Mesendoderm (in vitro differentiated cells): ENCODE measurements at places on chromosomes 12 and 14.
A peak's percentile ranks its signal among the peaks of the same experiment; 100 is the strongest.

DNA sequence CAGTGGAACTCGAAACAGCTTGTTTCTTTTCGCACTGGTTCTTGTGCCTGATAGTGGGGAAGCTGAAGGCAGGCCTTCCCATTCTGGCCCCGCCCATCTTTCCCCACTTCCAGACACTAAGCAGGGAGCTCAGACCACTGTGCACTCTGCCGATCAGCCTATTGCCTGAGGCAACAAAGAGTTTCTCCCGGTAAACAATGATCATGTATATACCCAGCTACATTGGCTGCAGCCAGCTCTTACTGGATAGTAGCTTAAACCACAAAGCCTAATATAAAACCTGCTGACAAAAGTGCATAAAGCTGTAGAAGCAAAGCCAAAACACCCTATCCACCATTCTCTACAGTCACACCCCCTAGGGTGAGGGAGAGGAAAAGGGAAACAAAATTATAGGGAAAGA lies 24.7 kb upstream of the GLIPR1 start:
- H3K4me1 ChIP-seq, result no peaks in the 10 kb centered on the region
- H3K4me3 ChIP-seq, result no peak overlapping the region

DNA sequence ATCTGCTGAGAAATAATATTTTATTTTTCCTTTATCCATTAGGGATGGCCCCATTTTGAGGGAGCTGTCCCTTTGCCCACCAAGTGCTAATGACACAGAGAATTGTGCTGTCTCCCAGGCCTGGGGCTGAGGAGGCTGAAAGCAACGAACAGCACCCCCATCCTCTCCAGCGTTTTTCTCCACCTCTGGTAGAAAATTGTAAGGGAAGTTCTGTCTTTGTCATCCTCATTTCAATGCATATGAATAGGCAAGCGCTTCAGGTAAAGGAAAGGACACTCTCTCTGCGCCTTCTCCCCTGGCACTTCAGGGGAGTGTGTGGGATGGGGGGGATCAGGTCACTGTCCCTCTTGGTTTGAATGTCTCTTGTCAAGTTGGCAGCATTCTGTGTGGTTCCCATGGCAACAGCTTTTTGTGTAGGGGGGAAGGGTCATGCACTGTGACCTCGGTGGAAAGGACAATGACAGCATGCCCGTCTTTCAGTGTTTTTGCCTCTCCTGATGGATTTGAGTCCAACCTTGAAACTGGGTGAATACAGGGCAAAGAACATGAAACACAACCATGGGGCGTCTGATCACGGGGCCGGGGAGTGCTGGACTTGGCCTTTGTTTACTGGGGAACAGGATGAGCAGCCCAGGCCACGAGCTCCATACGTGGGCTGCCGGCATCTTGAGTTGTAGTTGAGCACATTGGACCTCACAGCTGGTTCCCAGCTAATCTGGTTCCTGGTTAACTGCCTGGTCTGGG lies 230.2 kb downstream of the VRK1 start:
- no peak overlapping the region for H3K4me3 ChIP-seq
- peaks cover 2% of the 10 kb centered on the region for H3K4me1 ChIP-seq
- no peaks in the 10 kb centered on the region for H3K36me3 ChIP-seq

GRCh38 chr14:24080888-24081738 lies 9.8 kb downstream of the CPNE6 start:
- no peaks in the 10 kb centered on the region for H3K36me3 ChIP-seq
- no peak overlapping the region for H3K27ac ChIP-seq
- peak; percentile 63 for DNase-seq
- no peaks in the 10 kb centered on the region for H3K27me3 ChIP-seq
- H3K4me1 ChIP-seq, result peaks cover 9% of the 10 kb centered on the region

- H3K4me1 ChIP-seq, result no peaks in the 10 kb centered on the region
- H3K27ac ChIP-seq, result no peak overlapping the region
- no peaks in the 10 kb centered on the region for H3K36me3 ChIP-seq
- no peaks in the 10 kb centered on the region for H3K27me3 ChIP-seq
- DNase-seq, result no peak
- no peak overlapping the region for H3K4me3 ChIP-seq
Measured at GRCh38 chr14:103155010-103155409, 31.7 kb downstream of the TNFAIP2 start.

GRCh38 chr12:80186727-80187217 lies 87.4 kb downstream of the OTOGL start:
- no peaks in the 10 kb centered on the region for H3K27me3 ChIP-seq
- H3K4me1 ChIP-seq, result no peaks in the 10 kb centered on the region
- peak; percentile 95 for DNase-seq
- no peaks in the 10 kb centered on the region for H3K36me3 ChIP-seq
- H3K4me3 ChIP-seq, result no peak overlapping the region

DNA sequence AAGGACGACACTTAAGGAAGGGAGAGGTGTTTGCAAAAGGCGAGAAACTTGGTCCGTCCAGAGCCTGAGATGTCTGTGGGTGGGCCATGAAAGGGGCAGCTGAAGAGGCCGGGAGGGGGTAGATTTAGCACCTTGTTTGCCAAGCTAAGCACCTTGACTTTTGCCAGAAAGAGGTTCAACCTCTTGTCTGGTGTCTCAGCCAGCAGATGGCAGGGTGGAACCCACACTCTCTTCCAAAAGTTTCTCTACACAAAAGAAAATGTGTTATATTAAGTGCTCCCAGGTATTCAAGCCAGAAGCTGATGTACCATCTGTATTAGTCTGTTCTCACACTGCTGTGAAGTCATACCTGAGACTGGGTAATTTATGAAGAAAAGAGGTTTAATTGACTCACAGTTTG lies 69.9 kb downstream of the SUDS3 start:
- no peak overlapping the region for H3K27ac ChIP-seq
- no peaks in the 10 kb centered on the region for H3K4me1 ChIP-seq
- peak; percentile 10 for DNase-seq
- no peaks in the 10 kb centered on the region for H3K36me3 ChIP-seq

GRCh38 chr14:73717266-73717665 lies 3.1 kb upstream of the PNMA1 start:
- H3K4me1 ChIP-seq, result peaks cover 7% of the 10 kb centered on the region
- H3K36me3 ChIP-seq, result no peaks in the 10 kb centered on the region
- H3K27ac ChIP-seq, result no peak overlapping the region
- DNase-seq, result no peak
- no peak overlapping the region for H3K4me3 ChIP-seq
- no peaks in the 10 kb centered on the region for H3K27me3 ChIP-seq

DNA sequence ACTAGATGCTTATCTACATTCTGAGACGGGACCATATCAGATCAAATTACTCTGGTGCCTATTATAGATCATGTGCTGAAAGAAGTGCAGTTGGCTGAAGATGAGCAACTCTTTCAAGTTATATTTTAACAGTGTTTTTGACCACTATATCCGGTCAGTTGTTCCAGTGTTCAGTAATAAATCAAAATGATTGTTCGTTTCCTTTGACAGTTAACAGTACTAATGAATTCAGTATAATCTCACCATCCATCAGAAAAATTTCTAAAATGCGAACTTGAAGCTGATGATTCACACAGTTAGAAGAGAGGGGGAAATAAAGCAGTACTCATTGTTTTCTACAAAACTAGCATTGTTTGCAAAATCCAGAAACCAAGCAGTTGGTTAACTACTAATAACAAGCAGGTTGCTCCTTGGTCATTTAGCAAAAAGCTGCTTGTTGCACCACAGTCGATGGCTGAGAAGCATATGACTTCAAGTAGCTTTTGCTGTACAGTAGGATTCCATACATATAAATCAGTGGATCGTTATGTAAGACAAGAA lies 2.3 kb downstream of the RPS6KA5 start:
- H3K36me3 ChIP-seq, result no peaks in the 10 kb centered on the region
- H3K27ac ChIP-seq, result no peak overlapping the region
- peaks cover 5% of the 10 kb centered on the region for H3K4me1 ChIP-seq
- H3K4me3 ChIP-seq, result no peak overlapping the region
- H3K27me3 ChIP-seq, result no peaks in the 10 kb centered on the region
- no peak for DNase-seq

DNA sequence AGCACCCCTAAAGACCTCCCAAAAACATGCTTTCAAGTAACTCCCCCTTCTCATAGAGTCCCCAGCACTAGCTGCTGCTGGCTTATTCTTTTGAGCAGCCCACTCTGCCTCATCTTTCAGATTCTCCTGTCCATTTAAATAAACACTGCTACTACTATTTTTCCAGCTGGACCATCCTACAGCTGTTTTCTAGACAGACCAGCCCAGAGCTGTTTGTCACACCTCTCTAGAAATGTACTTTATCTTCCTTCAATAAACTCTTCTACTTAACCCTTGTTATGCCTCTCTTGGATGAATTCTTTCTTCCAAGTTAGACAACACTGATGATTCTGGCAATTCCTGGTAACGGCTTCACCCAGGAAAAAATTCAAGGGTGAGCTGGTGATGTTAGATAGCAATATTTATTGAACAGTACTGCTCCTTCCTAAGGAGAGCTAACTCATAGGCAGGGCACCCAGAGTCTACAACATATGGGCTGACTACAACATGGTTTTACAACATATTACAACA lies 995.7 kb downstream of the LRFN5 start:
- H3K4me3 ChIP-seq, result no peak overlapping the region
- no peaks in the 10 kb centered on the region for H3K4me1 ChIP-seq
- no peak for DNase-seq
- no peak overlapping the region for H3K27ac ChIP-seq
- no peaks in the 10 kb centered on the region for H3K27me3 ChIP-seq
- H3K36me3 ChIP-seq, result no peaks in the 10 kb centered on the region
